ENCODE measurements at places on chromosomes 2 and 18. TPM values are rescaled to one million over a fixed set of nuclear protein-coding genes. Genes with fewer than 3 reads are reported as not detected.

- H3K36me3 ChIP-seq: no peaks in the 10 kb centered on the region
- H3K27ac ChIP-seq: no peak overlapping the region
- H3K27me3 ChIP-seq: no peaks in the 10 kb centered on the region
- no peak for DNase-seq
- H3K4me1 ChIP-seq: no peaks in the 10 kb centered on the region
Measured at GRCh38 chr2:183948861-183949260, 649.5 kb upstream of the ZNF804A start.

GRCh38 chr2:187851955-187852561 lies 297.8 kb upstream of the TFPI start:
- no peak overlapping the region for H3K27ac ChIP-seq
- H3K36me3 ChIP-seq: no peaks in the 10 kb centered on the region
- DNase-seq: no peak
- H3K4me3 ChIP-seq: no peak overlapping the region

- H3K27ac ChIP-seq: peak overlapping the region; percentile 56
- peaks cover 9% of the 10 kb centered on the region for H3K27me3 ChIP-seq
- peaks cover 30% of the 10 kb centered on the region for H3K4me1 ChIP-seq
- H3K36me3 ChIP-seq: peaks cover 8% of the 10 kb centered on the region
Measured at GRCh38 chr2:203534621-203535077, 452 bp downstream of the RAPH1 start.

DNA sequence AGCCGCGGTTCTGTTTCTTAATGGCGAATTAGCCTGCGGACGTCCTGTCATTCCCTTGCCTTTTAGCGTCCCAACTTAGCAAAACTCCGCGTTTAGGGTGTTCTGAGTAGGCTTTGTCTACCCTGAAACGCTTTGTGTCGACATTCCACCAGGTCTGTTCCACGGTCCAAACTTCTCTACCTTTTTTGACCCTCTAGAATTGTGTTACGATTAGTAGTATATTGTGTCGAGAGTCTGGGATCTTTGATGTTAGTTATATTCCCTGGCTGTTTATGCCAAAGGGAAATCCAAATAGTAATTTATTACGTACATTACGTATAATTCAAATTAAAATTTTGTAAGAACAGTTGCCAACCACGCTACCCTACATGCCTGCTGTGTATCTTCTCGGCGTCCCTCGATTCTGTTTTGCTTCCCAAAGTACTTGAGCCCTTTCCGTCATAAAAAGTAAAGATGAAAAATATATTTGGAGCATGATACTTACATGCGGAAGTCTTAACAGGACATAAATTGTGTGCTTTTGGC lies 495 bp upstream of the TTC32 start:
- peaks cover 12% of the 10 kb centered on the region for H3K36me3 ChIP-seq
- DNase-seq: no peak
- H3K27ac ChIP-seq: peak overlapping the region; percentile 93
- H3K27me3 ChIP-seq: peaks cover 12% of the 10 kb centered on the region
- H3K4me3 ChIP-seq: peak overlapping the region; percentile 84

RSAD2 gene
- total RNA-seq: 8.1 TPM

SERPINB13 gene
- not detected for total RNA-seq

EEF1B2 gene
- total RNA-seq: 1,166 TPM

REG1B gene
- not detected for total RNA-seq
